CD8-positive, alpha-beta T cell (primary cell): ENCODE measurements at places on chromosomes 1 and 21.

- DNase-seq, result no peak
These were observed 7.2 kb downstream of the C1orf35 start for GRCh38 chr1:228095938-228096337.

GRCh38 chr1:43300378-43301094, at the start of gene TIE1:
Gene TIE1 (plus strand): TSS chr1:43300982. CDS start chr1:43301072, 90 bp downstream.
- no peak for DNase-seq

DNA sequence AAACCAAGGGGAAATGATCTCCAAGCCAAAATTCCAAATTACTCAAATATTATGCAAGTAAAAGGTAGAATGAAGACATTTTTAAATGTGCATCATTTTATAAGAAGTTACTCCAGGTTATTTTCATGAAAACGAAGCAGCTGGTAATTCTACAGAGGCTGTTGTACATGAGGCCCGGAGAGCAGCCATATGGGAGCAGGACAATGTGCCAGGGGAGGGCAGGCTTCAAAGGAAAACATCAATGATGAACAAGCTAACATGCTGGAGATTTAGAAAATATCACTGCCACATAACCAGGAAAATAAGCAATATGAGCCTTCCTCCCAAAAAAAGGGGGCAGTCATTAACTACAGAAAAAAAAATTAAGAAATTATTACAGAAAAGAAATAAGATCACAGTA, 109.1 kb downstream of the TIAM1 start:
- no peak for DNase-seq

GRCh38 chr1:85344256-85344694, 67.8 kb upstream of the BCL10 start:
- DNase-seq, result no peak
